Stomach (tissue), 19 donors: ENCODE measurements at places on chromosomes 16 and 17. TPM values are rescaled to one million over a fixed set of nuclear protein-coding genes. Genes with fewer than 3 reads are reported as not detected.

The RNF166 gene
- 11.6 TPM for total RNA-seq

The TEKT5 gene
- 0.45 TPM for total RNA-seq

The SPATA32 gene
- not detected for total RNA-seq

The PRRT2 gene
- total RNA-seq = 4.6 TPM

DNA sequence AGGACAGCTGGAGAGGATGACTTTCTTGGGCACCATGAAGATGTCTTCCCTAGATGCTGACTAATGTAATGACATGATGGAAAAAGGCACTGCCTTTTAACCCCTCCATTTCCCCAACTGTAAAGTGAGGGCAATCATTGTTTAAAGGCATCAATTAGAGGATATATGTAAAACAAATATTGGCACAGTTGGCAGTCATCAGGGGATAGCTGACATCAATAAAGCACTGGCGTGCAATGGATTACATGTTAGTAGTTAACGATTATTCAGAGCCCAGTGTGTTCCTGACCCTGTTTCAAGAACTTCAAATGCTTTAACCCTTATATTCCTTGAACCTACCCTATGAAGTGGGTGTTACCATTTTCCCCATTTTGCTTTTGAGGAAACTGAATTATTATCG is 100.7 kb downstream of the TMEM114 start:
- peak; percentile 3 for DNase-seq

GRCh38 chr17:31680126-31680525 is 178.9 kb downstream of the COPRS start:
- no peak for DNase-seq

DNA sequence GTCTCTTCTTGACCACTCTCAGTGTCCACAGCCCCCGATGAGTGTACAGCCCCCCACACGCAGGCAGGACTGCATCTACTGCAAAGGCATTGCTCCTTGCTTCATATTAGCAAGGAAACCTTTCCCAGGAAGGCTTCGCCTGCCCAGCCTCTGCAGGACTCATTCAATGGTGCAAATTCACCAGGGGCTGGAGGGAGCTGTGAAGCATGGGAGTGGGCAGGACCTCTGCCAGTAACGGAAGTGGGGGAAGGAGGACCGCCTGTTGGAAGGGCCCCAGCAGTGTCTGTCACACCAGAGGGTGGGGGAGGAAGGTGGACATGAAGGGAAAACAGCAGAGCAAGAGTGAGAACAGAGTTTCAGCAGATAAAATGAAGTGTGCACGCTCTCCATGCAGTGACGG is 2.5 kb downstream of the SPATA33 start:
- DNase-seq = no peak
